ENCODE measurements at places on chromosomes 6 and 20.
A peak's percentile ranks its signal among the peaks of the same experiment; 100 is the strongest.

DNA sequence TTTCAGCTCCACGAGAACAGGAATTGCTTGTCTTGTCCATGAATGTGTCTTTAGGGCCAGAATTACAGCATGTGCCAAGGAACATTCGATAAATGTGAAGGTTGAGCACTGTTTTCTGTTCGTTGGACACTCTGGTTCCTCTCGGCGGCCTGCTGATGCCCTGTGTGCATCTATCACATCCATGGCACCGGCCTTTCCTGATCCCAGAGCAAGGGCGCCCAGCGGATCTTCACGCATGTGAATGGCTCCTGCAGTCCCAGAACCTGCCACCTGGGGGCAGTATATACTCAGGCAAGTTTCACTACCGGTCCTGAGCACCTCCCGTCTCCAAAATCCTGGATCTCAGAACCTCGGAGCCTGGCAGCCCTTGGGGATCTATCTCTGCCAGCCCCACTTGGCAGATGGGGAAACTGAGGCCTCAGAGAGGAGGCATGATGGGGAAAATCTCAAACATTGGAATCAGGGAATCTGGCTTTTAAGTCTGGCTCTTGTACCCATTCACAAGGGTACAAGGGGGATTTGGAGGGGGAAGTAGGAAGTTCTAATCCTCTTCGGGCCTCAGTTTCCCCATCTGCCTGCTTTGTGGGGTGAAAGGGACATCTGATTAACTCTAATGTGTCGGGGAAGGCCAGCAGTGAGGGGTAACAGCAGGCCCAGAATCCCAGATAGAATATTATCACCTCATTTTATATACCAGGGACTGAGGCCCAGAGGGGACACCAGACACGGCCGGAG is 4.3 kb upstream of the CEBPB start:
- DNase-seq: peak; percentile 99

GRCh38 chr20:7841971-7842310 is 98.3 kb downstream of the HAO1 start:
- no peak for DNase-seq

GRCh38 chr20:33028875-33029274 is 2.6 kb upstream of the BPIFB6 start:
- DNase-seq: no peak

- no peak for DNase-seq
These were observed 31.9 kb downstream of the NDUFAF5 start for GRCh38 chr20:13816757-13817156.

DNA sequence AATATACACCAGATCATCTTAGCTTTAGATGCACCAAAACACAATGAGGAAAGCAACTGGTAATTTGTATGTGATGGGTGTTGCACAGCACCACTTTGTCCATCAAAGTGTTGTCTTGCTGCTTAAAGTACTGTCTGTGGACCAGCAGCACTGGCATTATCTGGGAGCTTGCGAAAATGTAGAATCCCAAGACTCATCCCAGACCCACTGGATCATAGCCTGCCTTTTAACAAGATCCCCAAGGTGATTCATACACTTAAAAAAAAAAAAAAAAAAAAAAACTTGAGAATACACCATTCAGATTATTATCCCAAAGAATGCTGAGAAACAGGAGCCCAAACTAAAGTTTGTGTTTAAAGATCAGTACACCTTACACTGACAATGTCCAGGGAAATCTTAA is 123.4 kb downstream of the TASP1 start:
- DNase-seq: no peak

DNA sequence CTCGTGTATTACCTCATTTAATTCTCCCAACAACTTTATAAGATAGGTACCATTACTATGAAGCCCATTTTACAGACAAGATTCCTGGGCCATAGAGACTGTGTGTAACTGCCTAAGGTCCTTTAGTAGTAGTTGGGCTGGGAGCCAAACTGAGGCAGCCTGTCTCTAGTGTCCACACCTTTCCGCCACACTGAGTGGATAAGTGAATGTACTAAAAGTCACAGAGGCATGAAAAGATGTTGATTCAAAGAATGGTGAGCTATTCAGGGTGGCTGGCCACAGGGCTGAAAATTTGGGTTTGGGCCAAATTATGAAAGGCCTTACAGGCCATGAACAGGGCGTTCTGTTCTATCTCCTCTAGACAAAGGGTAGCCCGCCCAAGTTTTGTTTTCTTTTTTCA is 11.0 kb downstream of the CD24 start:
- no peak for DNase-seq
